ENCODE measurements at places on chromosomes 1 and 21. TPM values are rescaled to one million over a fixed set of nuclear protein-coding genes. Genes with fewer than 3 reads are reported as not detected.

- peak; percentile 85 for DNase-seq
Observed at GRCh38 chr1:236685917-236686814, at the start of gene ACTN2. Gene ACTN2, plus strand, starts transcription at chr1:236686499. Its CDS starts 175 bp downstream, at chr1:236686674.

- DNase-seq: no peak
Observed at GRCh38 chr21:33684068-33684467, 41.8 kb downstream of the ITSN1 start.

ADAMTS4 gene
- total RNA-seq: 1.3 TPM

GRCh38 chr1:211133393-211133835 lies 534 bp downstream of the KCNH1 start:
- peak; percentile 63 for DNase-seq

CASQ2 gene
- not detected for total RNA-seq

GRCh38 chr1:244835276-244836134 lies at the start of gene COX20:
Gene COX20, plus strand, starts transcription at chr1:244835658. Its CDS starts 57 bp downstream, at chr1:244835715.
- DNase-seq: peak; percentile 97

DNA sequence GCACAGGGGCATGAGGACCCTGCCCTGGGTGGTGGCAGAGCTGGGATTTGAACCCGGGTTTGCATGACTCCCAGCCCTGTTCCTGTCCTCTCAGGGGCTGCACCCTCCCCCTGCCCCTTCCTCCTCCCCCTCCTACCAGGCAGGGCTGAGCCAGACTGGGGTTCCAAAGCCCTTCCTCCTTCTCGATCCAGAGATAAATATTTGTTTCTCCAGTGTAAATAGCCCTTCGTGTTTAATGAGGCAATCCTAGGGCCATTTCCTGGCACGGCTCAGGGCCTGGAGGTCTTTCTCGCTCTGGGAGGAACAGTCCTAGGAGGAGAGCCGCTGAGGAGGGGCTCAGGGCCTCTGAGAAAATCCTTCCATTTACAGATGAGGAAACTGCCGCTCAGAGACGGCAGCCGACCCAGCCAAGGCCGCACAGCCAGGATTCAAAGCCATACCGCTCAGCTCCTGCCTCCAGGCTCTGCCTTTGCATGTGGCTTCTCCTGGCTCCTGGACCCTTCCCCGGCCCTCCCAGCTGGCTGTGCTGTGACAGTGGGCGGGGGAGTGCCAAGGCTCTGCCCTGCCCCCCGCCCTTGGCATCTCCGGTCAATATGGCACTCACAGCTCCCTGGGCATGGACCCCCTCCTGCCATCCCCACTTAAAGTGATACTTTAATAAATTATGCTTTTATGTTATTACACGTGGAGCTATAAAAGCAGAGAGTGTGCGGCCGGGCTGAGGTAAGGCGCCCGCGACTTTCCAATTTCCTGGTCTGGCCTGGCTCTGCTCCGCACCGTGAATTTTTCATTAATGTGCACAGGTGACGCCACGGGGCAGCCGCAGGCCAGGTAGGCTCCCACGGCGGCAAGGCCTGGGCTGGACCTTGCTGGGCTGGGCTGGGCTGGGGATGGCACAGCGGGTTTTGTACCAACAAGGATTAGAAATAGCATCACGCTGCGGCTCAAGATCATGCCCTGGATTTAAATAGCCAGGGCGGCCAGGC lies 114.7 kb upstream of the WNT4 start:
- DNase-seq: no peak

- DNase-seq: no peak
Observed at GRCh38 chr1:24912376-24913273, 17.5 kb downstream of the RUNX3 start.

DNA sequence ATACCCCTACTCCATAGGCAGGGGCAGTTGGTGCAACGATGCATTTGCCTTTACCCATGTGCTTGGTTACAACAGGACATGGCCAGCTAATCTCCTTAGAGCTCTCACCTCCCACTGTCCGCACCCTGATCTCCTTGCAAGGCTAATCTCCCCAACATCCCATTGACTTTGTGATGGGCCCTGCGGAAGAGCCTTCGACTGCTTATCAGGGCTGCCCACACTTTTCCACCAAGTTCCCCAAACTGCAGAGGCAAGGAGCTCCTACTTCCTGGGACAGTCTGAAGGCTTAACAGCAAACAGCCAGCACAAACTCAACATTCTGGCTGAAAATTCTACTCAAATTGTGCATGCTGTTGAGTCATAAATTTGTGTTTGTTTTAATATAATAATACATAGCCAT lies 36.0 kb downstream of the C1orf94 start:
- no peak for DNase-seq

DNA sequence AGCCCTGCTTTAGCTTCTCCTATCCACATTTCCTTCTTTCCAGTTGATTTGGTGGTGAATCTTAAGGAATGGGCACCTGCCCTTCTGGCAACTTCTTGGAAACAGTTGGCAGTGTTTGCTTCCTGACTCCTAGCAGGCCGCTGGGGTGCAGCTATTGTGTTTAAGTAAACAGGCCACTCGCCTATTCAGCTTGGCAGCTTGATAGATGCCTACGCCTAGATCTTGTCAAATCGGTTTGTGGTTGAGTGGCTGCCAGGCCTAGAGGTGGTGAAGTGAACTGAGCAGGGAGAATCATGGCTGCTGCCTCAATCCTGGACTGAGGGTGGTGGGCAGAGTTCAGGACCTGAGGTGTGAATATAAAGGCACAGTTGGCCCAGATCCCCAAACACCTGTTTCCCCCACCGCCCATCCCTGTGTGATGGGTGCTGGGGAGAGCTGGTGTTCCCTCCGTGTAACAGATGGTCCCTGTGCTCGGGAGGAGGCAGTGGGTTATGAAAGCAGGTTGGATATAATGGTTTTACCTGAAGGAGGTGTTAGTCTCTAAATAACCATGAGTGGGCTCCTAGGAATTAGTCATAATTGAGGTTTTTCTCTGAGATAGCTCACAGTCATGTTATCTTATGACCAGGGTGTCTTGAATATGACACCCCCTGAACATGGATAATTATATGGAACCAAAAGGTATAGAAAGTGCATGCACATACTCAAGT lies 940 bp upstream of the PLA2G2C start:
- no peak for DNase-seq

DNA sequence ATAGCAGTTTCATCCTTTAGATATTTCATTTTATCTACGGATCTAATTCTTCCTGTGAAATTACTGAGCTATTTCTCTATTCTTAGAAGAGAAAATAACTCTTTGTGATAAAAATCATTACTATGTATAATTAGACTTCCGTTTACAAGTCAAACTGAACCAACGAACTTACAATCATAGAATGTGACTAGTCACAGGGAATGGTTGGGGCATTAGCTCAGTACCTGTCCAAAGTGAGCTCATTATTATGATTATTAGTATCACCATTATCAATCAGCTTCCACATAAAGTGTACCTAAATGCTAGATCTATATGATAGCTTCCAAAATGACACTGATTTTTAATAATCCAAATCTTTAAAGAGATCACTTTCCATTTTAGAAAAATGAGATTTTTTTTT lies 12.5 kb downstream of the AMY2B start:
- DNase-seq: no peak

DNA sequence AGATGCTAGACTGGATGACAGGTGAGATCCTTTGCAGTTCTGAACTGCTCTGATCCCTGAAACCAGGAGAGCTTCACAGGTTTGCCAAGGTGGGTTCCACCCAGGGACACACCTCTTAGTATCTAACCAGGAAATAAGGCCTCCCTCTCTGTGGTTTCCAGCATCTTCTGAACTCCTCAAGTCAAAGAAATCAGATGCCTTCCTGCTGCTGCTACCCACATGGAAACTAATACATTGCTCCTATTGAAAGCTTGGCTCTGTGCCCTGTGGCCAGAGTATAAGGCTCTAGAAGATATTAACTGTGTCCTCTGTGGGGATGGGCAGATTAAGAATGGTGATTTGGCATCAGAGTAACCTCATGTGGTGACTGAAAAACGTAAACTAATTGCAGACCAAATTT lies 75.0 kb upstream of the MRPS6 start:
- no peak for DNase-seq

NPHS2 gene
- not detected for total RNA-seq

GRCh38 chr1:198623752-198624647 lies 14.8 kb upstream of the PTPRC start:
- DNase-seq: no peak

DNA sequence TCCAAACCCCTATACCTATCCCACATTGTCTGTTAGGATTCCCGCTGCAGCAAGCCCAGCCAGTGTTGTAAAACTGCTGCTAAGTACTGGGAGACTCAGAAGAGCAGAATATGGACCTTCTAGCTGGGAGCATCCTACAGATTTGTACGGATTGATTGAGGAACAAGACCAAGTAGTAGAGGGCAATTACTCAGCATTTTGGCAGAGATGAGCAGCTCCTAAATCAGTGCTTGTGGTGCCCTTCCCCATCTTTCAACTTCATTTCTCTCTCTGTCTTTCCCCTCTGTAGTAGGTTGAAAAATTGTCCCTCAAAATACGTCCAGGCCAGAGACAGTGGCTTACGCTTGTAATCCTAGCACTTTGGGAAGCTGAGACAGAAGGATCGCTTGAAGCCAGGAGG lies 37.3 kb upstream of the HTR1D start:
- no peak for DNase-seq

MLLT11 gene
- 37.0 TPM for total RNA-seq

GRCh38 chr1:50272912-50273311 lies 150.3 kb downstream of the DMRTA2 start:
- DNase-seq: no peak

DNA sequence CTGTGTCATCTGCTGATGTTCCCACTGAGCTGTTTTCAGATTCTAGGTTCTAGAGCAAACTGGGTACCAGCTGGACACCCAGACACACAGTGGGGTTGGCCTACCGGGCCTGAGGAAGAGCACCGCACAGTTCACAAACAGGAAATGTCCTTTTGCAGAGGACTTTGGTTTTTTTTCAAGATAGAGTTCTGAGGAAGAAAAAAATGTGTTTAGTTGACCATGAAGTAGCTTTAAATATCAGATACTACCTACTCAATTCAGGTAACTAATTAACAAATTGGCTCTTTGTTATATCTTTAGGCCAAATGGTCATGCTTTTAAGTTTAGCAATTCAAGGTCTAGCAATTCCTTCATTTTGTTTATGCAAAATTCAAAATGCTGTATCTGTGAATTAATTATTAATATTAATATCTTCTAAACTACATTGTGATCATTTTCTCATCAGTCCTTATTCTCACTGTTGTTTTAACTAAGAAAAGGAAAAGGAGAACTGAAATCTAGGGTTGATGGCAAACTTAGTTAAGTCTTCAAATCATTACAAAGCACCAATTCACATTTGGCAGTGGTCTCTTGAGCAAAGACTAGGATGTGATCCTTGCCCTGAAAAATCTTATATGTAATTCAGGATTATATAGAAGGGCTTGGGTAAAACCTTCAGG lies 17.2 kb upstream of the NCF2 start:
- no peak for DNase-seq

GRCh38 chr1:198660341-198661261 lies 21.8 kb downstream of the PTPRC start:
- DNase-seq: no peak

- no peak for DNase-seq
Observed at GRCh38 chr1:185442050-185442449, 125.0 kb upstream of the IVNS1ABP start.

- DNase-seq: no peak
Observed at GRCh38 chr1:212578041-212578440, 30.5 kb upstream of the ATF3 start.

DNA sequence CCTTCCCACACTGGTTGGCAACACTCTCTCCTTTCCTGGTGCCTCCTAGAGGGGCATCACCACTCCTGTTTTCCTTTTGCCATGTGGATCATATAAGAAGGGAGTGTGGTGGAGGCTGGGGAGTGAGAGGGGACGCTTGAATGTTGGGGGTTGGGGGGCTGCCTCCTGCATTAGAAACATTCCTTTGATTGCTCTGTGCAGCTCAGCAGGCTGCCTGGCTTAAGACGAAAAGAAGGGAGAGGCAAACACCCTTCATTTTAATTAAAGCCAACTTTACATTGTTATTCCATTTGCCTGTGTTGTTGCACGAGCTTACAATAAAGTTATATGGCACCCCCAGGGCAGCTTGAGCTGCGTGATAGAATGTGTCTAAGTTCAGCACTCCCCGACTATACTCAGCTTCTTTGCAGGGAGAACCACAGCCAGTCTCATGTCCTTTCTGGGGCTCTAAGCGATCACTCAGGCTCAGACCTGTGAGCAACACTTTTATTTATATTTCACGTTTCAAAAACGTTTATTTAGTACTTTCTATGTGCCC lies 57.4 kb downstream of the FOXD2 start:
- DNase-seq: peak; percentile 20

- DNase-seq: no peak
Observed at GRCh38 chr1:210313046-210313595, 15.6 kb upstream of the HHAT start.

GRCh38 chr1:116880917-116881316 lies 28.8 kb upstream of the PTGFRN start:
- DNase-seq: no peak

DNA sequence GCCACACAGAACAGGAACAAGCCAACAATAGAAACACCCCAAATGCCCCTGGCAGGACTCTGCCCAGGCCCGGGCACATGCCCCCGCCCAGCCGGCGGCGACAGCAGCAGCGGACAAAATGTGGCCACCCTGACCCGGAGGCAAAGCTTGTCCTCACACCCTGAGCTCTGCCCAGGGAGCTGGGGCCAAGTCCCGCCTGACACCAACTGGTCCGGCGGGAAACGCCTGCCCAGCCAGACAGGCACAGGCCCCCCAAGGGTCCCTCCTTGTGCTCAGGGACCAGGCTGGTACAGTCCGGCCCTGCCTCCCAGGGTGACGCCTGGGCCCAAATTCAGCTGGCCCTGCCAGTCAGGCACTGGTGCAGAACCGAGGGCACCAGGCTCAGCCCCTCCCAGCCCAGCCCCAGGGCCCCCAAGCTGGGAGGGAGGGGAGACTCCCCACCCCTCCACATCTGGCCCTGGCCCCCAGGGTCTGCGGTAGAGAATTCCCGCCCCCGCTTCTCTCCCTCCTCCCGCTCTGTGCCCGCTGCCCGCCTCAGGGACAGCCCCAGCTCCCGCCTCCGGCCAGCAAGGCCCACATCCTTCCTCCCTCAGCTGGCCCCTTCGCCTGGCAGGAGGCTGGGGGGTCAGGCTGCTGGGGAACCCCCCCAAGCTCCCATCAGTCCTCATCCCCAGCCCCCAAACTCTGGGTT lies 2.0 kb downstream of the AHDC1 start:
- DNase-seq: peak; percentile 47

TBX15 gene
- 2.8 TPM for total RNA-seq

GRCh38 chr1:2378441-2378851 lies 12.9 kb downstream of the MORN1 start:
- DNase-seq: no peak

GRCh38 chr21:30189773-30190172 lies 23.2 kb upstream of the CLDN17 start:
- no peak for DNase-seq

All from neural progenitor cell (in vitro differentiated cells).